ENCODE measurements at places on chromosomes 2 and 18.
A peak's percentile ranks its signal among the peaks of the same experiment; 100 is the strongest.

DNA sequence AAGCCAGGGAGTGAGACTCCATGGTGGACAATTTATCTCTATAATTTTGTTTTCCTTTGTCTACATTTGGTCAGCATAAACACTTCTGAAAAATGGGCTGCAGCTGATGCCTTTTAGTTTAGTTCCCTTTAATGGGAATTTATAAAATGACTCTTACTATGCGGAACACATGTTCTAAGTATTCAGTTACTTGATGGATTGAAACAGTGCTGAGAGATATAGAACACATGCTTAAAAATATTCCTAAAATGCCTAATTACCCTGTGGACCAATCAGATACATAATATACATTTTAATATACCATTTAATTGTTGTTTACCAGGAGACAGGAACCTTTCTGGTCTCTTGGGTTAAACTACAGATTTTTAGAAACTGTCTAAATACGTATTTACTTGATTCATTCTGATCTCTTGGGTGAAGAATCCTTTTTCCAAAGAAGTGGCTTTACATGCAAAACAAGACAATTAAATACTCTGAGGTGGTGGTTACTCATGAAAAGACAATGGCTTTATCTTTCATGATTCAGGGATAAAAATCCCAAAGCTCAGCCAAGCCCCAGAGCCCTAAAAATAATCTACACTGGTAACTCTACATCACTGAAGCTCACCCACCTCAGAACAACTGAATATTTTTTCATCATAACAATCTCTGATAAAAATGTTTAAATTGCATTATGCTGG is 128.1 kb upstream of the SERTAD2 start:
- DNase-seq = no peak

GRCh38 chr2:118836411-118836930 is 11.0 kb downstream of the EN1 start:
- no peak for DNase-seq

DNA sequence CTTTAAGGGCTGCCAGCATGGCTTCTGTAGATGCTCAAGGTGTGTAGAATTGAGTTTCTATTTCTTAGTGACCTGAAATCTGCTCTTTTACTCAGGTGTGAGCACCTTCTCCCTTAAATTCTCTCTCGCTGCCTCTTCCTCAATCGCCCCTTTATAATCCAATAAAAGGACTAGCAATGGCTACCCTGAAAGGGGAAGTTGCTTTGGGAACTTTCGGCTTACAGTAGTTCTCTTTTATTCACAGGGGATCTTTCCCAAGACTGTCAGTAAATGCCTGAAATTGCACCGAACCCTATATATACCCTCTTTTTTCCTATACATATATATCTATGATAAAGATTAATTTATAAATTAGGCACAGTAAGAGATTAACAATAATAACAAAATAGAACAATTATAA is 121.8 kb downstream of the ACTR3 start:
- no peak for DNase-seq

- no peak for DNase-seq
Measured at GRCh38 chr2:74077636-74078035, 70.1 kb downstream of the BOLA3 start.

GRCh38 chr2:47033102-47033880 is 117.7 kb upstream of the MCFD2 start:
- DNase-seq = no peak

DNA sequence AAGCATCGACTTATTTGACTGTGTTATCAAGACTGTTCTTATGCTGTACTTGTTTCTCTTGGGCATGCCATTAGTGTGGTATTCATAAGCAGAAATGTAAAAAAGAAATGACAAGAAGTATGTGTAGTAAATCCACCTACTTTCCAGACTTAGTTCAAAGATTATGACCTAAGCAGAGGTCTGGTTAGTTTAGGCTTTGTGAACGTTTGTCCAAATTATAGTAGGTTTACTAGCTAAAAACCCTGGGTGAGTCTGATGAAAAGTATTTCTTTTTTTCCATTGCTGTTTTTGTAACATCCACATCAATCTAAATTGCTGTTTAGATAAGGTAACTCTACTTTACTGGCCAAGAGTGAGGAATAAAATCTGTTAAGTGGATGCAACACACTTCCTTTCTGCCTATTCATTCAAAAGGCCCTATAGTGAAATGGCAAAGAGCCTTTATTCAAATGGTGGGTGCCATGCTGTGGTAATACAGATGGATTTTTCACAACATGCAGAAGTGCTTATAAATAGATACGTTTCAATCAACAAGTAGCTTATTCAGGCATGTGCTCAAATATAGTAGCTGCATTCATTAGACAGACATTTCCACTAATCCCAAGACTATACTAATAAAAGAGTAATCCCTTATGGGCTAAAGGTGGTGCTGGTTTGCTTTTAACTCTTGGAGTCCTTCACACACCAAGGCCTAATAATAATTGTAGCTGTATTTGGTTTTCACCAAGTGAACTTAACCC is 122.5 kb upstream of the LTBP1 start:
- DNase-seq = no peak

DNA sequence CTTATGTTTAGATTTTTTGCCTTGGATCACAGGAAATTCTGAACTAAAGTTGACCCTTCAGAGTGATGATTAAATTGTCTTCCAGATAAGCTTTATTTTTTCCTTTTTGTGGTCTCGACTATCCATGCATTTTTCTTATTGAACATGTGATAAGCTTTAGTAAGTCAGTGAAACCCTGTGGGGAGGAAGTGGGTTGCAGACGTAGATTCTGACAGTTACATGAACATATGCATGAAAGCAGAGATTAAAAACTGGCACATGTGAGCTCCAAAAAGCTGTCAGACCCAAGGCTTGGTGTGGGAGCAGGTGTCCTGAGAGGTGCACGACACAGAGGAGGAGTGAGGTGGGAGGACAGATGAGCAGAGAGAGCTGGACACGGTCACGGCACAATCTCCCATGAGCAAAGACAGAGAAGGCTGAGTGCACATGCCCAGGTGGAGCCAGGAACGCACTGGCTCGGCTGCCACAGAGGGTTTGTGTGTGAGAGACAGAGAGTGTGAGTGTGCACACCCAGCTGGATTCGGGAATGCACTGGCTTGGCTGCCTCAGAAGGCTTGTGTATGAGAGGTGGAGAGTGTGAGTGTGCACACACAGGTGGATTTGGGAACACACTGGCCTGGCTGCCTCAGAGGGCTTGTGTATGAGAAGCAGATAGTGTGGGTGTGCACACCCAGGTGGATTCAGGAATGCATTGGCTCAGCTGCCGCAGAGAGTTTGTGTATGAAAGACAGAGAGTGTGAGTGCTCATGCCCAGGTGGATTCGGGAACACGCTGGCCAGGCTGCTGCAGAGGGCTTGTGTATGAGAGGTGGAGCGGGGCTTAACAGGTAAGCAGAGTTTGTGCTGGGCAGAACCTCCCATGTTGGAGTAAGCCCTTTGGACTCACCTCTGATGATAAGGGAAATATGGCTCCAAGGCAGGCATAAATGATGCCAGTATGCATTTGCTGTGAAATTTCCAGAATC is 849.1 kb upstream of the SALL3 start:
- no peak for DNase-seq

DNA sequence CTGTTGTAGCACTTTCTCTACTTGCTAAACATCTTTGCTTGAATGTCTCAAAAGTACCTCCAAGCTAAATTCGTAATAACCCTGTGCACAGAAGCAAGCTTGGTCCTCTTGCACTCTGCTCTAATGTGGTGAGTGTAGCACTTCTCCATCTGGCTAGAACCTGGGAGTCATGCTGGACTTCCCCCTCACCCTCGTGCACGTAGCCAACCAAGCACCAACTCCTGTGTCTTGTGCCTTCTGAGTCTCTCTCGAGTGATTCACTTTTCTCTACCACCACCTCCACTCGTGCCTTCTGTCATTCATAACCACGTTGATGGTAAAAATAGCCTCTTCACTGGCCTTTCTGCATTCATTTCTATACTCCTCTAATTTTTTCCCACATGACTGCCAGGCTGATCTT is 91.9 kb upstream of the KCNE4 start:
- no peak for DNase-seq

DNA sequence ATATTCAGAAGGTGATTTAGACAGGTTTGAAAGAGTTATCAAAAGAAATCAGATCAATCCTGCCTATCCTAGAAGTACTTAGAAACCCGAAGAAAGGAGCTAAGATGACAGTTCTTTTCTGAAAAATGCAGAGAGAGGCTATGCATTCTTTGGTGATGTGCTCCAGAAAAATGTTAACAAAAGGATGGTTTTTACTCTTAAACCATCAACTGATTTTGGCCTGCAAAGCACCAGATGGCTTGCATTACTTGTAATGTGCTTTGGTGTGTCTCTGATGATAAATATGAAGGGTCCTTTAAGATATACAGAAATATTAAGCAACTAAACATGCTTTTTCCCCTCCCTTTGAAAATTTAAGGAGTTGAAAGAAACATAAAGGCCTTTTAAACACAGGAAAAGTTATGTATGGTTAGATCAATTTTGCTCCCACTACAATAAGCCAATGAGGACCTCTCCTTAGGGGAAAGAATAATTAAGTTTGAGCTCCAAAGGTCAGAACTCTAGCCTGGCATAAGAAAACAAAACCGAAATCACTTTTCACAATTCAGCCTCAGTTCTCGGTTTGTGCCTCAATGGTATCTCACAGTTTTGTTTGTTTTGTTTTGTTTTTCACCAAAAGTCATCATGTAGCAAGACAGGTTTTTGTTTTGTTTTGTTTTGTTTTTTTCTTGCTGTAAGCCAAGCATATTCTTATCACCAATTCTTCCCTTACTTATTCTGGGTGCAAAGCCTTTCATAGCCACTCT is 302.4 kb upstream of the NT5C1B start:
- peak; percentile 19 for DNase-seq

DNA sequence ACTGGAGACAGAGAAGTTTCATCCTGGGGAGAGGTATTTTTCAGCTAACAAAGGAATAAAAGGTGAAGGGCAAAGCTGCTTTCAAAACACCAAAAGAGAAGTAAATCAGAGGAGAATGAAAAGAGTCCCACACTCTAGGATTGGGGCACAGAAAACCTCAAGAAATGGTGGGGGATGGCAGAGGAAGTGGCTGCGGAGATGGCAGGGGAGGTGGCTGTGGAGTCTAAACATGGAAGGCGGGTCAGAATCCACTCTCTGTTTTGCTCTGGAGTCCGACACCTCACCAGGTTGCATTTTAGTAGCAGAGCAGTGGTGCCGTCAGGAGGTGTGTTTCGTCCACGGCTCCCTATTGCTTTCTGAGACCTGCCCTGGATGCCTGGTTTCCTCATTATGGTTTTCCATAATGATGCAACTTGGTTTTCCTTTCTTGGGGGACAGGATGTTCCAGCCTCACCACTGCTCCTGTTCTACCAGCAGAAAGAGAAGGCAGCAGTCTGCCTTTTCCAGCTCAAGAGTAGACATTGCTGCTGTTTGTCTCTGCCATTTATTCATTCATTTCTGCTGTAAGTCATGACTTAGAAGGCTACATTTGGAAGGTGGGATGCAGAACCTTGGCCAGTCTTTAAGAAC is 188.7 kb downstream of the ANKRD44 start:
- DNase-seq = no peak

- no peak for DNase-seq
Measured at GRCh38 chr2:180258041-180258537, 251.0 kb upstream of the CWC22 start.

GRCh38 chr2:210519594-210519993 is 36.8 kb upstream of the CPS1 start:
- no peak for DNase-seq

GRCh38 chr2:237062585-237062984 is 23.1 kb upstream of the COPS8 start:
- no peak for DNase-seq

DNA sequence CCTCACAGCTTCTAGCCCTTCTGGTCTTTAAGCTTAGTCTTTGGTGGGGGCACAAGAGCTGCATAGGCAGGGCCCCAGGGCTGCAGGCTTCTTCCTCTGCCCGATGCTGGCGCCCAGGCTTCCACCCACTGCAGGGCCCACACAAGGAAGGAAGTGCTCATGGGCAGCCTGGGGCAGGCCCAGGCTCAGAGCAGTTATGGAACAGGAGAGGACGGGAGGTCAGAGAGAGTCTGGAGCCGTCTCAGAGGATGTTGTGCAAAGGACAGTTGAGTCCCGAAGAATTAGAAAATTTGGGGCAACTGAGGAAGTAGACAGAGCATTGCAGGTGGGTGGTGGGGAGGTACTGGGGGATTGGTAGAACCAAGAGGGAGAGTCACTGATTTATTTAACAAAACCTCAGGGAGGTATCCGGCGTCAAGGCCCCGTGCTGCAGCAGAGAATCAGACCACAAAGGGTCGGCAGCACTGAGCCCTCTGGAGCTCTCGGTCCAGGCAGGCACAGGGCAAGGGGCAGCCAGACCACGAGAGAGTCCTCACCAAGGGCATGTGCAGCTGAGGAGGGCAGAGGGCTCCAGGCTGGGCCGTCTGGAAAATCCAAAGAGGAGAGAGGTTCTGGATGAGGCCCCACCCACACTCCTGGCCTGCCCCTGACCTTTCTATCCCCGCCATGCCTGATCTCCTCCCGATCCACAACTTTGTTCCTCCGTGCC is 110.8 kb upstream of the GLI2 start:
- no peak for DNase-seq

DNA sequence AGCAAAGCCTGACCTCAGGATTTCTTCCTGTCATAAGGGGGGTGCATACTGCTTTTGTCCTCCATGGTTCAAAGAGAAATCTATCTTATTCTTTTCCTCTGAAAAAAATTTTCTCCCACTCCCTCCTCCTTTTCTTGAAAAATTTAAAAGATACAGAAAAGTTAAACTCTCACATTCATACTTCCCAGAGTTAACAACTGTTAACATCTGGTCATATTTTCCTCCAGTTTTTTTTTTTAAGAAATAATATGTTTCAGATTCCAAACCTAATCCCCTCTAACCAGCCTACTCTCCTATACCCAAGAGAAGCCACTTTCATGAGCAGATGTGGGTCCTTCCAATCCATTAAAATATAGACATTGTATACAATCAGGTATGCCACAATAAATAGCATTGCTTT is 378.9 kb upstream of the HNRNPA3 start:
- no peak for DNase-seq

GRCh38 chr2:199583676-199584075 is 125.9 kb upstream of the SATB2 start:
- no peak for DNase-seq

- no peak for DNase-seq
Measured at GRCh38 chr2:174027956-174028355, 62.8 kb upstream of the SP3 start.

GRCh38 chr2:101827246-101827645 is 129.7 kb downstream of the MAP4K4 start:
- no peak for DNase-seq

- DNase-seq = no peak
Measured at GRCh38 chr2:54477896-54478295, 21.8 kb downstream of the SPTBN1 start.

- no peak for DNase-seq
Measured at GRCh38 chr2:64204703-64205102, 60.5 kb upstream of the PELI1 start.

DNA sequence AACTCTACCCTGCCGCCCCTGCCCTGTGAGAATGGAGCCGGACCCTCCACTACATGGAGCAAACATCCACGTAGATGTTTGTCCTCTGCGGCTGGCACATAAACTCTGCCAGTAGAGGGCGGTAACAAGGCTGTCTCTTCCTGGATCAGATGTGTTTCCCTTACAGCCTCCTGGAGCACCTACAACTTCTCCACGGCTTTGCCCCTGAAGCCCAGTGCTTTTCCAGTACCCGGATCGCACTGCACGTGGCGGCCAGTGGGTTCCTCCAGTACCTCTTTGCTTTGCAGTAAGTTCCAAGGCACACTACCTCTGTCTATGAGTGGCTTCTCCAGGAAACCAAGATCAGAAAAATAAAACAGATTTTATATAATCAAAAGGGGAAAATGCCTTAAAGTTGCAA is 651.3 kb downstream of the DCDC2C start:
- DNase-seq = no peak

- DNase-seq = no peak
Measured at GRCh38 chr2:196274387-196274809, 103.0 kb upstream of the STK17B start.

Measured in BJ (cell line).